Skin of body (tissue), 3 donors: ENCODE measurements at places on chromosomes 13 and 19. TPM values are rescaled to one million over a fixed set of nuclear protein-coding genes. Genes with fewer than 3 reads are reported as not detected.

Gene LRRC25
- total RNA-seq, result 3.7 TPM

DNA sequence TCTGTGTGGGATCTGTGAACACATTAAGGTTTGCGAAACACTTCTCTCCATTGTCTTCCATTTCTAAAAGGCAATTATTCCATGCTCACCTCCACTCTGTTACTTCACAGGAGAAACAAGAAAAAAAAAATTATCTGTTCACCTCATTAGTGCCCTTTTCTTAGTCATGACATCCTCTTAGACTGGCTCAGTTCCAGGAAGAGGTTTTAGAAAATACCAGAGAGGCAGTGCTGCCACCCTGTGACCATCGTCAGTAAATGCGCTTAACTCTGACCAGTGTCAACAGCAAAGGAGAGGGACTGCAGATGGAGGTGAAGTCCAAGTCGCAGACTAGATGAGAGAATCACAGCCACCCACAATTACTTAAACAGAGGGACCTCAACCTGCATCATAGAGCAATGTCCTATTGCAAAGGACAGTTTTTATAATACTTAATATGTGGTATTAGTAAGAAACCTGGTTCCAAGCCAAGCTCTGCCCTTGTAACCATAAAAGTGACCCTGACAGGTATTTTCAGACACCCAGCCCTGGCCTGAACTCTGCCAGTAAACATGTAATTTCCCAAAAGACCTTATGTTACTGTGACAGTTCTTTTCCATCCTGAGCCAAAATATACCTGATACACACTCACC lies 19.4 kb downstream of the CEACAM21 start:
- peak; percentile 4 for DNase-seq

Gene PDS5B
- 70.3 TPM for total RNA-seq

Gene POLR1G
- 2.7 TPM for total RNA-seq

GRCh38 chr13:51158365-51158764 lies 47.3 kb upstream of the C13orf42 start:
- DNase-seq, result no peak

DNA sequence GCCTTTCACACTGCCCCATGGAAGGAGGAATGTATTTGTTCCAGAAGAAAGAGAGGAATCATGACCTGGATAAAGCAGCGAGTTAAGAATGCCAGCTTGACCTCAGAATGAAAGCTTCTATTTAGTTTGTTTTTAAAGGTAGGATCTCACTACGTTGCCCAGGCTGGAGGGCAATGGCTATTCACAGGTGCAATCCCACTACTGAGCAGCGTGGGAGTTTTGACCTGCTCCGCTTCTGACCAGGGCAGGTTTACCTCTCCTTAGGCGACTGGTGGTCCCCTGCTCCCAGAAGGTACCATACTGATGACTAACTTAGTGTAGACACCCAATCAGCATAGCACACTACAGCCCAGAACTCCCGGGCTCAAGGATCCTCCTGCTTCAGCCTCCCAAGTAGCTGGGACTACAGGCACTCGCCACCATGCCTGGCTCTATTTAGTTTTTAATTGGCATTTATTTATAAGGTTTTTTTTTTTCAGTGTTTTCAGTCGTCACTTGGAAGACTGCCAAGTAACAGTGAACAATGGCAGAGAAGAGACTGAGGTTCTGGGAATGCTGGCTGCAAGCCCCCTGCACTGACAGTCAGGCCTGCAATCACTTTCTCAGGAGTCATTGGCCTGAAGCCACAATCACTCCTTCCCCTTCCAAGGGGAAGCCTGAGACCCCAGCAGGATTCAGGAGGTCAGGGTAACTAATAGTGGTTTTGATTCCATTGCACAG lies 73.1 kb downstream of the EPS15L1 start:
- DNase-seq, result no peak

DNA sequence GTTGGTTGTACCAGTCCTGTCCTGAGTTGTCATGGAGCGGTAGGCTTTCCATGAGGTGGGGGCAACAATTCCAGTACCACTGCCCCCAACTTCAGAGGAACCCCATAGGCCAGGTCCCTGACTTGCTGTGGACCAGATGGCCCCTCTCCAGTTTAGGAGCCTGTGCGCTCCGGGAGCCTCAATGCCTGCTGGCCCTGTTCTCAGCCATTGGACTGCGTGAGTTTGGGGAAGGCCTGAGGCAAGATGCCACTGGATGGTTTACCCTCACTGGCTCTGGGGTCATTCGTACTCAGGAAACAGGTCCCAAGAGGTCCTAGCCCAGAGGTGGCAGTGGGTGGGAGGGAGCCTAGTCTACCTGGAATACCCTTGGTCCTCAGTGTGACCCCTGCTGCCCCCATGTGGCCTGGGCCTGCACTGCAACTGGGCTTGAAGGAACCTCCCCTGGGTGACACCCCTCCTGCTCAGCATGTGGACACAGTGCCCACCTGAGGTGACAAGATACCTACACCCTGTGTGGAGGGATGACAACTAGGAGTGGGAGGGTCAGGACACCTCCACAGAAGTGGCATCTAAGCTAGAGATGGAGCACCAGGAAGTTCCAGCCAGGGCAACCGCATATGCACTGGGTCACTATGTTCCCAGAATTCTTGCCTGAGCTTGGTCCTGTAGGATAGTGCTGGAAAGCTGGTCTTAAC lies 6.0 kb upstream of the PRR19 start:
- no peak for DNase-seq

Gene VSTM1
- 1.7 TPM for total RNA-seq

Gene FFAR1
- not detected for total RNA-seq

DNA sequence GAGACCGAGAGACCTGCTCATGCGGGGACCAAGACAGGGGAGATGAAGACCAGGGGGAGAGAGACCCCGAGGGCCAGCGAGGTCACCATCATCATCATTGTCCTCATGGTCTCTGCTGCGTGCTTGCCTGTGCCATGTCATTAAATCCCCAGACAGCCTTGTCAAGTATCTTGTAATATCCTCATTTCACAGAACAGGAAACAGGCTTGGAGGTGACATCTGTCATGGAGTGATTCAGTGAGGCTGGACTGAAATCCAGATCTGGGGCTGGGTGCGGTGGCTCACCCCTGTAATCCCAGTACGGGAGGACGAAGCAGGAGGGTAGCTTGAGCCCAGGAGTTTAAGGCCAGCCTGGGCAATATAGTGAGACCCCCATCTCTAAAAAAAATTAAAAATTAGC lies 5.9 kb upstream of the NANOS2 start:
- DNase-seq, result no peak

DNA sequence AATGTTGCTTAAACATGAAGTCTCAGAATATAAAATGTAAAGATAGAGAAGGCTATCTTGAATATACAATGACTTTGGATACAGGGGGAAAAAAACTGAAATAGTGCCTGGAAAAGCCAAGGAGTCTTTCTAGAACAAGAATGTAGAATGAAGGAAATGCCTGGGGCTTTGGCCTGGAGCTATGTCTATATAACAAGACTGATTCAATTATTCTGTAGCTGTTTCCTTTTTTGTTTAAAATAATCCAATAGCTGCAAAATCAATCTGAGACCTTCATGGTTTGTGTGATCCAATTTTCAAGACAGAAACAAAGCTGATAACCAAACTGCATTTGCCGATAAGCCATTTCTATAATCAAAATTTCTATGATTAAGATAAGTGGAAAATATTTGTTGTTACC lies 530.9 kb upstream of the NBEA start:
- DNase-seq, result peak; percentile 71

Gene DLL3
- 0.20 TPM for total RNA-seq
